Vagina (tissue), 2 donors: ENCODE measurements at places on chromosomes 16 and 17.

DNA sequence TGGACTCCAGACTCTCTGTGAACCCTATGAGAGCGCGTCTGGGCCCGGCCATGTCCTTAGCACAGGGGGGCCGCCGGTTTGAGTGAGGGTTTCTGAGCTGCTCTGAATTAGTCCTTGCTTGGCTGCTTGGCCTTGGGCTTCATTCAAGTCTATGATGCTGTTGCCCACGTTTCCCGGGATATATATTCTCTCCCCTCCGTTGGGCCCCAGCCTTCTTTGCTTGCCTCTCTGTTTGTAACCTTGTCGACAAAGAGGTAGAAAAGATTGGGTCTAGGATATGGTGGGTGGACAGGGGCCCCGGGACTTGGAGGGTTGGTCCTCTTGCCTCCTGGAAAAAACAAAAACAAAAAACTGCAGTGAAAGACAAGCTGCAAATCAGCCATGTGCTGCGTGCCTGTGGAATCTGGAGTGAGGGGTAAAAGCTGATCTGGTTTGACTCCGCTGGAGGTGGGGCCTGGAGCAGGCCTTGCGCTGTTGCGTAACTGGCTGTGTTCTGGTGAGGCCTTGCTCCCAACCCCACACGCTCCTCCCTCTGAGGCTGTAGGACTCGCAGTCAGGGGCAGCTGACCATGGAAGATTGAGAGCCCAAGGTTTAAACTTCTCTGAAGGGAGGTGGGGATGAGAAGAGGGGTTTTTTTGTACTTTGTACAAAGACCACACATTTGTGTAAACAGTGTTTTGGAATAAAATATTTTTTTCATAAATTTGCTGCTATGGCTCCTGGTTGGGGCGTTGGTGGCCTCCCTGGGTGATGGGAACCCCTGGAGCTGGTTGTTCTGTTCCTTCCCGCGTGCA, 23.1 kb downstream of the STAT5A start:
- DNase-seq, result no peak

DNA sequence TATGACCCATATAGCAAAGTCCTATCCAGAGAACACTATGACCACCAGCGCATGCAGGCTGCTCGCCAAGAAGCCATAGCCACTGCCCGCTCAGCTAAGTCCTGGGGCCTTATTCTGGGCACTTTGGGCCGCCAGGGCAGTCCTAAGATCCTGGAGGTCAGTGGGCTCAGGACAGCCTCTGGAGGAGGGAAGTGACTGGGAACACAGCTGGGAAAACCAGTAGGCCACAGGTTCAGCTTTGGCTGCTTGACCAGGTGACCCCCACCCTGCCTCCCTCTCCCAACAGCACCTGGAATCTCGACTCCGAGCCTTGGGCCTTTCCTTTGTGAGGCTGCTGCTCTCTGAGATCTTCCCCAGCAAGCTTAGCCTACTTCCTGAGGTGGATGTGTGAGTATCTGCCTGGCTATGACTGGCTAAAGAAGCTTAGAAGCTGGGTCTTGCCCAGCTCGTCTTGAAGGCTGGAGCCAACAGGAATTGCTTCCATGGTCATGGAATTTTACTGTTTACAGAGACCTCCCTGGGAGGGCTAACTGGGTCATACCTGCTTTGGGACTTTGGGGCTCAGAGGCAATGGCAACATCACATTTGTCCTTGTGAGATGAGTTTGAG, 1.5 kb upstream of the OVCA2 start:
- no peak for DNase-seq

- DNase-seq, result no peak
Observed at GRCh38 chr16:7391694-7392093, 59.0 kb downstream of the RBFOX1 start.

GRCh38 chr16:13552062-13552959, 367.6 kb upstream of the ERCC4 start:
- no peak for DNase-seq

DNA sequence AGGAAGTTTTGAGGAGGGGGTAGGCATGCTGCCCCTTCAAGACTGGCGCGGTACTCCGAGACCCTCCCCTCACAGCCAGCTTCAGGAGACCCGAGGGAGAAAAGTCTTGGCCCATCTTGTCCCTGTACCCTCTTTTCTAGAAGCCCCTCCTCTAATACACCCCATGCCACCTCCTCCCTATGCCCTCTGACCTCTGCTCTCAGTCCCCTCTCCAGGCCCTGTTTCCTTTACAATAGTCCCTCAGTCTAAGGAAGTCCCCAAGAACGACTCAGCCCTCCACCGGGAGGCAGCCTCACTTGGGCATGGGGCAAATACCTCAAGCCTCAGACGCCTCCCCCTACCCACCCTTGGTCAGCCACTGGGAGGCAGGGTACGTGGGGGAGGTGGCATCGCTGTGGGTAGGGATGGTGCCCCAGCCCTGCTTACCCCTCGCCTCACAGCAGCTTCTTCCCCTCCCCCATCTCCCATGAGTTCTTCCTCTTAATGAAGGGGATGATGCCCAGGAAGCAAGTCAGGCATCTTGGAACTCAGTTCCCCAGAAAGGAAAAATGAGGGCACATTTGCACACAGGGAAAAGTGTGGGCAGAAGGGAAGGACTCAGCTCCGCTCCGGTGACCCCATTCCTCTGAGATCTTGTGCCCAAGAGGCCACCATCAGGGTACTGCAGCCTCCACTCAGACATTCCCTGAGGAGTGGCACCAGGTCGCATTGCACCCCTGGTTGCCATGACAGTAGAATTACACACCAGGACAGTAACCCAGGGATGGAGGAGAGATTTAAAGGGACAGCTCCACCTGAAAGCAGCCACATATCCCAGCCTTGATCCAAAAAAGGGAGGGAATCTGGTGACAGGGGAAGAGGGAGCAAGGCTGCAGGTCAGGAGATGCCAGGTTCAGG, 6.2 kb downstream of the MPP2 start:
- DNase-seq, result no peak

GRCh38 chr17:72381597-72382397, 261.0 kb downstream of the SOX9 start:
- no peak for DNase-seq
